ENCODE measurements at places on chromosomes 4 and X. TPM values are rescaled to one million over a fixed set of nuclear protein-coding genes. Genes with fewer than 3 reads are reported as not detected.

- no peak for DNase-seq
Measured at GRCh38 chr4:103853627-103854026, 133.8 kb upstream of the TACR3 start.

GRCh38 chrX:130848763-130849162 is 54.2 kb downstream of the ENOX2 start:
- no peak for DNase-seq

Gene TNIP2
- 11.4 TPM for polyA plus RNA-seq

Gene RPA4
- polyA plus RNA-seq = 0.09 TPM

- no peak for DNase-seq
Measured at GRCh38 chr4:153206534-153206933, 2.3 kb downstream of the TRIM2 start.

DNA sequence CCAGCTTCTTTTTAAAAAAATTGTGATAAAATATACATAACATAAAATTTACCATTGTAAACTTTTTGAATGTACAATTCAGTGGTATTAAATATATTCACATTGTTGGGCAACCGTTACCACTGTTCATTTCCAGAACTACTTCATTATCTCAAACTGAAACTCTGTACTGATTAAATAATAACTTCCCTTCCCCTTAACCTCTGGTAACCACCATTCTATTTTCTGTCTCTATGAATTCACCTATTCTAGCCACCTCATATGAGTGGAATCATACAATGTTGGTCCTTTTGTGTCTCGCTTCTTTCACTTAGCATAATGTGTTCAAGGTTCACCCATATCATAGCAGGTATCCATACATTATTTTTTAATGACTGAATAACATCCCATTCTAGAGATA is 8.3 kb downstream of the GPR50 start:
- DNase-seq = no peak

DNA sequence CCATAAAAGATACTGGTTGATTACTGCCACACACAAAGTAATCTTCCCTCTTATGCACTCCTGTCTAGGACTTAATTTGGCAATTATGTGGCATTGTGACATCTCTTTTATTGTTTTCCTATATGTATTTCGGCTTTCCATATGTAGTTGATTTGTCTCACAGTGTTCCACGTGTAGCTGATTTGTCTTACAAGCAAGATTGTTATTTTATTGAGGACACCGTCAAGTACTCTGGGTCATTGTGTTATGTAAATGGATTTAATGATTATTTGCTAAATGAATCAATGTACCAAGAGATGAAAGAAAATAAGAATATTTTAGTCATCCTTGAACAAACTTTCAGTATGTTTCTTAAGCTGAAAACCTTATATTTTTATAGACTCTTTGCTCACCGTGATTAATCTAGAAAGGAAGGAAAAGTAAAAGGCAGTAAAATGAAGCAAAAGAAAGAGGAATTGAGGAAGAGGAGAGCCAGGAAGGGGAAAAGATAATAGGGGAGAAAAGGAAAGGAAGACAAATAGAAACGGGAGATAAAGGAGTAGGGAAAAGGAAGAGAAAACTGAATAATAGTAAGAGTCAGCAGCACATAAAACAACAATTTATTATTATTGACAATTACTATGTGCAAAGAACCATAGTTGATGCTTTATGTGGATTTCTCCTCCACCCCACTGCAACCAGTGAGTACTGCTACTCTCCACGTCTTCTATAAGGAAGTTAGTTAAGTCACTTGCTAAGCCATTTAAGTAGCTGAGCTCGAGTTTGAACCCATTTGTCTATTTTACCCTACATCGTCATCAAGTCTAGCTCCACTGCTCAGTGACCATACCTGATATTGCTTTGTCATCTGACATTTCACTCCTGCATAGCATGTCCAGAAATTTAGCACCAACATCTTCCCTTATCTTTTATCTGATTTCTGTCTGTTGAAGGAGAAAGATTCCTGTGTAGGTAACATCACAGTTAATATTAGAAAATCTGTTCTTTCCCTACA is 336.5 kb downstream of the BMPR1B start:
- no peak for DNase-seq

- no peak for DNase-seq
Measured at GRCh38 chr4:4392501-4393183, 5.7 kb downstream of the NSG1 start.

GRCh38 chr4:24382381-24382780 is 202.0 kb downstream of the DHX15 start:
- DNase-seq = no peak

DNA sequence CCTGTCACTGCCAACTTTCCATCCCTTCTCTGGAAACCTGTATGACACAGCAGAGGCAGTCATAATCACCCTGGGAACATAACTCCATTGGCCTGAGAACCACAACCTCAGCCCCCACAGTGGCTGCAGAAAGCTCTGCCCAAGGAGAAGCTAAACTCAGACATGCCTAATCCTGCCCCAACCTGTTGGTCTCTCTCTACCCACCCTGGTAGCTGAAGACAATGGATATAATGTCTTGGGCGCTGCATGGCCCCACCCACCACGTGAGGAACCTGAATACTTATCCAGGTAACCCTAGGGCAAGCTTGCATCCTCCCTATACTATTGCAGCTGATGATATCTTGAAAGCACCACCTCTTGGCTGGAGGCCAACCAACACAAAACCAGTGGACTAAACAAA is 225.2 kb downstream of the TEX13C start:
- DNase-seq = no peak

GRCh38 chr4:171042989-171043524 is 770.1 kb upstream of the GALNTL6 start:
- DNase-seq = no peak

Gene AIFM1
- 21.3 TPM for polyA plus RNA-seq

Gene FAM9C
- 0.28 TPM for polyA plus RNA-seq

DNA sequence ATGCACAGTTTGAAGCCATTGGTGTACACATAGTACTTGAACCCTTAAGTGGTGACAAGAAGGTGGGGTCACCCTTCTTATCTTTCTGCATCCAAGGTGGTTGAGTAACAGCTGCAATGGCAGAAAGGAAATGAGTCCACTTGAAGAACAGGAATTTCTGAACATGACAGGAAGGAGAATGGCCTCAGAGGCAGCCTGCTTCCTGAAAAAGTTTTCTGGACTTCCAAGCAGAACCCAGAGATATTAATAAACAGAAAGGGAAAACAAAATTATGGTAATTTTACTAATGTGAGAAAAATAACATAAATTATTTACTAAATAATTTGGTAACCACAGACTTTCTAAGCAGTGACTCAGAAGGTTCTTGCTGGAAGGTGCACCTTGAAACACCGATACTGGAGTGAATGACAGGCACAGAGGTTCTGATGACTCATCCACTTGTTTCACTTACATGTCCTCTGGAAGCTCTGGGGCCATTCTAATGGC is 119.9 kb upstream of the HS3ST1 start:
- DNase-seq = no peak

Gene FRMPD4
- polyA plus RNA-seq = 0.92 TPM

GRCh38 chr4:128155874-128156456 is 94.9 kb downstream of the LARP1B start:
- no peak for DNase-seq

Gene PRRG1
- polyA plus RNA-seq = 13.1 TPM

Gene PQBP1
- polyA plus RNA-seq = 64.5 TPM

- no peak for DNase-seq
Measured at GRCh38 chr4:97589481-97590196, 553.6 kb downstream of the STPG2 start.

All from forelimb muscle (tissue), 1 donor.